ENCODE measurements at places on chromosomes 4 and X.
A peak's percentile ranks its signal among the peaks of the same experiment; 100 is the strongest.

- peak; percentile 84 for DNase-seq
Observed at GRCh38 chr4:126705266-126705665, 927.5 kb upstream of the INTU start.

DNA sequence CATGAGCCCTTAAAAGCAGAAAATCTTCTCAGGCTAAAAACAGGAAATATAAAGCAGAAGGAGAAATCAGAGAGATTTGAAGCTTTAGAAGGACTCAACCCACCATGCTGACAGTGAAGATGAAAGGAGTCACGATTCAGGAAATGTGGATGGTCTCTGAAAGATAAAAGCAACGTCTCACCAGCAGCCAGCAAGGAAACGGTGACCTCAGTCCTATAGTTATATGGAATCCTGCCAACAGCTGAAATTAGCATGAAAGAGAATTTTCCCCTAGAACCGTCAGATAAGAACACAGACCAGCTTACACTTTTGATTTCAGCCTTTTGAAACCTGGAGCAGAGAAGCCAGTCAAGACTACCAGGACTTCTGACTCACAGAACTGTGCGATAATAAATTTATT is 715.7 kb upstream of the HTR2C start:
- no peak for DNase-seq

- no peak for DNase-seq
Observed at GRCh38 chr4:2663275-2663674, 92.9 kb downstream of the TNIP2 start.

- no peak for DNase-seq
Observed at GRCh38 chr4:163866728-163867315, 372.3 kb downstream of the TMA16 start.

- DNase-seq, result no peak
Observed at GRCh38 chr4:68732653-68733466, 62.4 kb upstream of the UGT2B15 start.

DNA sequence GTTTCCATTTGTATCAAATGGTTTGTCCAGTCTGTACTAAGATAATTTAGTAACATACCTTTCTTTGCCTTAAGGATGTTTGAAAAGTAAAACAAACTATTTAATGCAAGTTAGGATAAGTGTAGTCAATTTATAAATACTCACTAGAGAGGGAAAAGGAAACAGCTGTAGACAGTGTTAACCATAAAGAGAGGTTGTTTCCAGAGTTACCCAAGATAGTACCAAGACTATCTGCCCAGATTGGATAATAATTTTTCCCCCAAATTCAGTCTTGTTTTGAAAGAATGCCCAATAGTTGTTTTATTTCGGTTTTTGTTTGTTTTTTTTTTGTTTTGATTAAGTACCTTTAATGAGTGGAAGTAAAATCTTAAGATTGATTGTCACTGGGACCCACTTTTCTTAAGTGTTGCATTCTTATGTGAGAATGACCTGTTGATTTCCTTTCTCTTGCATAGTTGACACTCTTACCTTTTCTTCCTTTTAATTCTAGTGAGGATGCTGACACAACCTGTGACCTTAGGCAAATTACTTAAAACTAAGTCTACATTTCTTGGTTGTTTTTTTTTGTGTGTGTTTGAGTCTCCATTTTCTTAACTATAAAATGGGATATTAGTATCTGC is 12.8 kb downstream of the AFF1 start:
- DNase-seq, result no peak

- DNase-seq, result no peak
Observed at GRCh38 chrX:111465669-111466068, 45.8 kb upstream of the SERTM2 start.

- DNase-seq, result peak; percentile 74
Observed at GRCh38 chr4:120071192-120071795, 4.6 kb upstream of the MAD2L1 start.

Measured in fibroblast of skin of back (primary cell).